Psoas muscle (tissue), 8 donors: ENCODE measurements at places on chromosomes 12 and 14. TPM values are rescaled to one million over a fixed set of nuclear protein-coding genes. Genes with fewer than 3 reads are reported as not detected.

- no peak overlapping the region for H3K27ac ChIP-seq
- no peaks in the 10 kb centered on the region for H3K27me3 ChIP-seq
- H3K4me1 ChIP-seq: peaks cover 20% of the 10 kb centered on the region
Observed at GRCh38 chr14:100103250-100104005, 38.2 kb downstream of the EVL start.

DNA sequence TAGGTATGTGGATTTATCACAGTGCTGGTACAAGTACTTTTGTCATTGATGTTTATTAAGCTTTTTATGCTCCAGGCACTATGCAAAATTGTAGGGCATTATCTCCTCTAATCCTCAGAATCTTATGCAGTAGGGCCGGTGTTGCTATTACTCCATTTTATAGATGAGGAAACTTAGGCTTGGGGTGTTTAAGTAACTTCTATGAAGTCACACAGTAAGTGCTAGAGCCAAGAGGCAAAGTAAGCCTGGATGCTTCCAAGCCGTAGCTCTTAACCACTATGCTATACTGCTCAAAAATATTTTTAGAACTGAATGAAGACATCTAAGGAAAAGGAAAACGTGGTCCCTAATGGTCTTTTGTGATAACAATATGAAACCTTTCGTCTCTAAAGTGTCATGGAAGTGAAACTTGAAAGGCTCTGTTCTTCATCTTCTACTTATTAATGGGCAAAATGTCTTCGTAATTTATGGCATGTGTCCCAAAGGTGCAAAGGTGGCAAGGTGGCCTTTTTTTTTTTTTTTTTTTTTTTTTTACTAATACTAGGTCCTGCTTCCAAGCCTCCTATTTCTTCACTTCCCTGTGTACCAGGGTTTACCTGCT lies 85.2 kb downstream of the ETV6 start:
- no peaks in the 10 kb centered on the region for H3K4me1 ChIP-seq
- no peaks in the 10 kb centered on the region for H3K36me3 ChIP-seq
- no peak overlapping the region for H3K27ac ChIP-seq
- H3K27me3 ChIP-seq: no peaks in the 10 kb centered on the region
- DNase-seq: no peak
- H3K4me3 ChIP-seq: no peak overlapping the region

DNA sequence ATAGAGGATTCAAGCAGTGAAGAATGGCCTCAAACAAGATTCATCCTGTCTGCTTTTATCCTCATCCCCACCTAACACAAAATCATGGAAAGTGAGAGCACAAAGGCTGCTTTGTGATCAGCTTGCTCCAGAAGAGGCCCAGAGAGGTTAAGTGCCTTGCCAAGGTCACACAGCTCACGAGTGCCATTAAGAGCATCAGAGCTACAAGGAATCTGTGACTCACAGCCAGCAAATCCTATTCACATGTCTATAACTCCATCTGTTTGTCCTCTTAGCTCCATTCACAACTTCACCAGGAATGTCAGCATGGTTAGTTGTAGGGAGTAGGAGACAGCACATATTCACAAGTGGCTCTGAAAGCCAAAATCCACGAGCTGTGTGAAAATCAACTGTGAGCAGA lies 79.8 kb downstream of the TTC9 start:
- peaks cover 13% of the 10 kb centered on the region for H3K4me1 ChIP-seq
- H3K27ac ChIP-seq: no peak overlapping the region
- H3K4me3 ChIP-seq: no peak overlapping the region
- no peaks in the 10 kb centered on the region for H3K36me3 ChIP-seq

DNA sequence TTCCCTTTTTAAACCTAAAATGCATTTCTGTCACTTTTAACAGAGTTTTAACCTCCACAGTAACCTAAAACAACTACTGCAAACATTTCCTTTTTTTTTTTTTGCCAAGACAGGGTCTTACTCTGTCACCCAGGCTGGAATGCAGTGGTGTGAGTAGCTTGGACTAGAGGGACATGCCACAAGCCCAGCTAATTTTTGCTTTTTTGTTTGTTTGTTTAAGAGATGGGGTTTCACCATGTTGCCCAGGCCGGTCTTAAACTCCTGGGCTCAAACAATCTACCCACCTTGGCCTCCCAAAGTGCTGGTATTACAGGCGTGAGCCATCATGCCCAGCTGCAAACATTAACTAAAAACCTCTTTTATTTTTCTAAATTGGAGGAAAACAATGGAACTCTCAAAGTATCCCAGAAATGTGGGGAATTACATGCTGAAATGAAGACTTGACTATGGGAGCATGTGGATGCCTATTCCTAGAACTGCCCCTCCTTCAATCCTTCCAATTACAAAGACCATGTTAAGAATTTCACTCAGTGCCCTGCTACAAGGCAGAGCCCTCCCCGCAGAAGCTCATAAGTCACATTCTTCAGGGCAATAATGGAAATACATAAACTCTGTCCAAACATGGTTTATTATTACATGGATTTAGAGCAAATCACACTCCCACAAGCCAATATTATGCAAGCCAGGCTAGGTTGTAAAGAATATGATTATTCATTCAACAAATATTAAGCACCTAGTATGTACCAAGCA lies 66.9 kb downstream of the C12orf56 start:
- H3K36me3 ChIP-seq: no peaks in the 10 kb centered on the region
- DNase-seq: no peak
- no peak overlapping the region for H3K4me3 ChIP-seq

GRCh38 chr12:123118497-123118896 lies 32.4 kb downstream of the PITPNM2 start:
- no peak overlapping the region for H3K27ac ChIP-seq
- no peak for DNase-seq
- no peak overlapping the region for H3K4me3 ChIP-seq
- H3K36me3 ChIP-seq: no peaks in the 10 kb centered on the region

GRCh38 chr14:99522934-99523703 lies 41.9 kb downstream of the CCNK start:
- no peak overlapping the region for H3K4me3 ChIP-seq
- H3K36me3 ChIP-seq: no peaks in the 10 kb centered on the region
- DNase-seq: peak; percentile 39

- no peak overlapping the region for H3K27ac ChIP-seq
- no peak for DNase-seq
- peaks cover 17% of the 10 kb centered on the region for H3K27me3 ChIP-seq
- no peaks in the 10 kb centered on the region for H3K4me1 ChIP-seq
- H3K36me3 ChIP-seq: no peaks in the 10 kb centered on the region
Observed at GRCh38 chr12:6917491-6918231, 3.3 kb downstream of the ENO2 start.

- no peak overlapping the region for H3K4me3 ChIP-seq
- H3K36me3 ChIP-seq: no peaks in the 10 kb centered on the region
- no peaks in the 10 kb centered on the region for H3K27me3 ChIP-seq
- H3K4me1 ChIP-seq: peaks cover 48% of the 10 kb centered on the region
- H3K27ac ChIP-seq: peak overlapping the region; percentile 87
Observed at GRCh38 chr12:103785243-103786031, 55.6 kb downstream of the NT5DC3 start.

DNA sequence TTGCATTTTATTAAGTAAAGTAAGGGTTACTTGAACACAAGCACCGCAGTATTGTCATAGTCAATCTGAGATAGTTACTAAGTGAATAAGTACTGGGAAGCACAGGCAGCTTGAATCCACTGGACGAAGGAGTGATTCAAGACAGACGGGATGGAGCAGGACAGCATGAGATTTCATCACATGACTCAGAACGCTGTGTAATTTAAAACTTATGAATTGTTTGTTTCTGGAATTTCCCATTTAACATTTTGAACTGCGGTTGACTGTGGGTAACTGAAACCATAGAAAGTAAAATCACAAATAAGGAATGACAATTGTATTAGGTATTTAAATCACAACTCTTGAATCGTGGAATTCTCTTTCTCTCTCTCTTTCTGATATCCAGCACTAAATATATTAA lies 1630.4 kb upstream of the SEL1L start:
- no peak for DNase-seq
- no peak overlapping the region for H3K4me3 ChIP-seq
- no peaks in the 10 kb centered on the region for H3K27me3 ChIP-seq
- no peaks in the 10 kb centered on the region for H3K4me1 ChIP-seq
- H3K36me3 ChIP-seq: no peaks in the 10 kb centered on the region

GRCh38 chr12:40735551-40736230 lies 43.5 kb downstream of the CNTN1 start:
- DNase-seq: no peak
- H3K4me3 ChIP-seq: no peak overlapping the region
- no peaks in the 10 kb centered on the region for H3K4me1 ChIP-seq
- no peaks in the 10 kb centered on the region for H3K27me3 ChIP-seq
- H3K27ac ChIP-seq: no peak overlapping the region

DNA sequence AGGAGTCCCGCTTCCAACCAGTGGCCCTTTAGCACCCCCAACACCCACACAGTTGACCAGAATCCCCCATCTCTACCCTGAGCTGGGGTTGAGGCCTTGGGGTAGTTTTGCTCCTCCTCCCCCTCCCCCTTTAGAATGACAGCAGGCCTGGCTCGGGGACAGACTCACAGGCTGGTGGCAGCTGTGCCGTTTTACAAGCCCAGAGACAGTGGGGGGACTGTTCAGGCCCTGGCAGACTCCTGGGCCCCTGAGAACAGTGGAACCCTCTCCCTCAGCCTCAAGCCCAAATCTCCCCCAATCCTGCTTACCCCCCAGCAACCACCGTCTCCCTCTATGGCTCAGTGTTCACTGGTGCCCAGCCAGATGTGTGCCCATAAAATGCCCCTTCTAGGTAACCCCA lies 10.1 kb downstream of the TMEM119 start:
- no peaks in the 10 kb centered on the region for H3K4me1 ChIP-seq
- no peak overlapping the region for H3K4me3 ChIP-seq
- H3K27me3 ChIP-seq: no peaks in the 10 kb centered on the region
- DNase-seq: no peak
- H3K27ac ChIP-seq: no peak overlapping the region

DNA sequence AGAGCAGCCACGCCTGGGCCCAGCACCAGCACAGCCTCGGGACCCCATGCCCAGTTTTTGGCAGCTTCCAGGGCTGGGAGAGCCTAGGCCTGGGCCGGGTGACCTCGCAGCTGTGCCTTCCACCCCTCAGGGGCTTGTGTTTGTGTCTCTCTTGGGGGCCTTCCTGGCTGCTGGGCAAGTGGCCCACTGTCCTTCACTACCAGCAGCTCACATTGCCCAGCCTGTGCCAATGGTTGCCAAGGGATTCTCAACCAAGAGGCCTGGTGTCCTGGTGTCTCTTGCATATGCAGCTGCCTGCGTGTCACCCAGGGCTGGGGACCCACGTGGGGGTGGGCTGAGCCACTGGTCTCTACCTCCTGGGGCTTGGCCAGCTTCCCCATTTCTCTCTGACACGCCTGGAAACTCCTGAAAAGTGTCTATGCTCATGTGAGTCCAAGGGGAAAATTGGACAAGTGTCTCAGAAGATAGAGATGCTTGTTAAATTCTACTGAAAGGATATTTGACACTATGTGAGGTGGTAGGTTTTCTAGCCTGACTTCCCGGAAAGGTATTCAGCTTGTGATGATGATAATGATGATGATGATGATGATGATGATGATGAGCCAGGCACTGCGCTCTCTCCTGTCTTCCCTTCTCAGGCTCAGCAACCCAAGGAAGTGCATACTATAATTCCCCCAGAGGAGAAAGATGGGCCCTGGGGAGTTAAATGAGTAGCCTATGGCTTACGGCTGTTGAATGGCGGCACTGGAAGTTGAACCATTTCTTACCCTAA lies 48.8 kb upstream of the ESRRB start:
- H3K27ac ChIP-seq: no peak overlapping the region
- no peak overlapping the region for H3K4me3 ChIP-seq
- no peak for DNase-seq
- peaks cover 11% of the 10 kb centered on the region for H3K4me1 ChIP-seq
- no peaks in the 10 kb centered on the region for H3K27me3 ChIP-seq

The POTEG gene
- total RNA-seq: not detected

The KRT81 gene
- total RNA-seq: not detected

The LRRC10 gene
- not detected for total RNA-seq

The NTS gene
- total RNA-seq: not detected

The CD69 gene
- total RNA-seq: 0.64 TPM

The FAM186B gene
- 0.63 TPM for total RNA-seq

The KRT83 gene
- not detected for total RNA-seq
